ENCODE measurements at places on chromosomes 4 and X.

DNA sequence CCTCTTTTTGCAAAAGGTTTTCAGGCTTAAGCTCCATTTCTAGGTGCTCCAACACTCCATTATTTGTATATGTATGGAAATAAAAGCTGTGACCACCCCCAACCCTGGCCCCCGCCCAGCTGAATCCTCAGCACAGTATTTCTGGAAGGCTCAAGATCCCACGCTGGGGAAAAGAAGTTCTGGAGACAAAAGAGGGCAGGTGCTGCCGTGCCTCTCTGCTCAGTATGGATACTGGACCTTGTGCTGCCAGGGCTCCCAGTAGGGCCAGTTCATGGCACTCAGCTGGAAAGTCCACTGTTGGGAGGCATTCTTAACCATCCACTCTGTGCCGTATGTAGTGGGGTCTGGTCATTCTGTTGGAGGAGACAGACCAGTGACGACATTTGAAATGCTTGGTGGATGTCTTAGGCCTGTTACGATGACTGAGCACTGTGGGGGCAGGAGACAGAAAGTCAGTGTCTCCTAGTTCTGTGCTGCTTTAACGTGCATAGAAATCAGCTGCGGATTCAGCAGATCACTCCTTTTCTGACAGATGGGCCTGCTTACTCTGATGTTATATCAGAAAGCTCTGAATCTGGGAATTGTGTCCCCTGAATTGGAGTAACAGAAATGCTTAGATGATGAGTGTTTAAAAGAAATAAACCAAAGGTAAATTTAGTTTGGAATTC is 48.4 kb upstream of the MSANTD1 start:
- no peak for DNase-seq

DNA sequence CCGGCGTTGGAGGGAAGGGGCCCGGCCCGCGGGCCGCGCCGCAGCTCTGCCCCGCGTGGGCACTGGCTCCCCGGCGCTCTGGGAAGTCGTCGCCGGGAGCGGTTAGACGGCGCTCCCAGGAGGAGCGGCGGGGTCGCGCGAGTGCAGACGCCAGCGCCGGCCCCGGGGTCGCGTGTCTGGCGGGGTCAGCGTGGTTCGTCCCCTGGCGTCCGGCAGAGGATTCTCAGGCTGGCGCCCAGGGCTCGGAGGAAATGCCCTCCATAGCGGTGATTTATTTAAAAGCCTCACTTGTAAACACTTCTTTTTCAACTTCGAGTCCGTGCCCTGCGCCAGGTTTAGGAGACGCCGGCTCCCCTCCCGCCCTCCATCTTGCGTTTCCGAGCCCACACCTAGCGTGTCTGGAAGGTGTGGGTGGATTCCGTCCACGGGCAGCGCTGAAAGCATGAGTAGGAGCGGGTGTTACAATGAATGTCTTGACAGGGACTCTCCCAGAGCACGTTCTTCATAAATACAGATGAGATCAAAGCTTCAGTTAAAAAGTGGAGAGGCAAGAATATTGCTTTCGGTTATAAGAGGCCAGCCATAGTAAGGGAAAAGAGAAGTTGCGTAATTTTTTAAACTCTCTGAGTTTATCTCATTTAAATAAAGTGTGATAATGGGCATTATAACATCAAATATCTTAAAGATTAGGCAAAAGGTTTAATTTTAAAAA is 692 bp downstream of the FAM241A start:
- DNase-seq = peak; percentile 53

DNA sequence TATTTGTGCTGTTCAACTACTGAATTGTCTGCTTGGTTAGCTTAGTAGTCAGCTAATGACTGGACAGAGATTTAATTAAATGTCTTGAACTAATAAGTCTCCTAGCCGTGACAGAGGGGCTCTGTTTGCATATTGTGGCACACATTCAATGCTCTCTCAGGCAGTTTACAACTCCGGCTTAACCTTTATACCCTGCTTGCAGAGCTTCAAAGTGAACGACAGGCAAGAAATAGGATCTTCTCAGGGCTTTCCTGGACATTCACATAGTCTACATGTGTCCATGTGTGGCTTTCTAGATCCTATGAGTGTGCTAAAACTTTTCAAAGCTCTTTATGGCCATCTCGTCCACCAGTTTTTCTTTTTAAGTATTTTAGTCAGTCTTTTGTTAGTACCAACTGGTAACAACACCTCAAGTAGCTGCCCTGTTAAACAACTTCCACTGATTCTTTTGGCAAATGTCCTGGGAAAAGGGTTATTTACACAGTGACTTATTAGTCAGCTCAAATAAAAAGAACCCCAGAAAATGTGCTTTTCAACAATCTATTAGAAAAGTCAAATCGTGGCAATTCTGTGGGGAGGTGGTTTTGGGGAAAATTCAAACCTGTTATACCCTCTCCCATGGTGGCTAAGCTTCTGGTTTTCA is 28.6 kb downstream of the OR13H1 start:
- no peak for DNase-seq

DNA sequence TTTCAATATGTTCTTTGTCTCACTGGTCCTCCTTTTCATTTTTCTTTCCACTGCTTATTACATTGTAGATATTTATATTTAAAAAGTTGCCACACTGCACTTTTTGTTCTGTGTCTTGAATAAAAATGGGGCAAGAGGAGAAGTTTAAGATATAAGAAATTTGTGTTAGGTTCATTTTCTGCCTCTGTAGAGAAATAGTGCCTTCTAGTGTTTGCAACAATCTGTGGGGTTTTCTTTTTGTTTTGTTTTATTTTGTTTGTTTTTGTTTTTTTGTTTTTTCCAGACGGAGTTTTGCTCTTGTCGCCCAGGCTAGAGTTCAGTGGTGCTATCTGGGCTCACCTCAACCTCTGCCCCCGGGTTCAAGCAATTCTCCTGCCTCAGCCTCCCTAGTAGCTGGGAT is 20.1 kb upstream of the SMIM14 start:
- DNase-seq = no peak

DNA sequence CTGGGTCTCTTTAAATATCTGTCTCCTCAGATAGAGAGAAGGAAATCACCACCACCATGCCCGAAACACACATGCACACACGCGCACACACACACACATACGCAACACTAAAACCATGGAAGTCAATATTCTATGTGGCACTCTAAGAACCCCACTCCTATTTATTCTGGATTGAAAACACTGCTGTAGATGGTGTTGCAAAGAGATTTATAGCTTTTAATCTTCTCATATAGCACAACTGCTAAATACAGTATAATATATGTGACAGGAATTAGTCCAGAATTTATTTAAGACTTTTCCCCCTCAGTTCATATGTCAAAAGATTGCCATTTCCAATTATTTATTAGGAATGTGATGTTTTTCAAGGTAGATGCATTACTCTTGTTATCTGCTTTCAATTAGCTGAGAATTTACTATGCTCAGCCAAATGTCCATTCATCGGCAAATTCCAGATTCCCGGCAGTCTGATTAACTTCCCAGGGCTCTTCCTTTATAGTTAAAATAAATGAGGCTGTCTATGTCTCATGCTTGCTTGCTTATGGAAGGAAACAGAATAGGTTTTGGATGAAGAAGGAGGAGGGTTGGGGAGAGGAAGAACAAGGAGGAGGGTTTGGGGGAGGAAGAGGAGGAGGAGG is 115.4 kb upstream of the NDP start:
- no peak for DNase-seq

GRCh38 chrX:25068340-25068739 is 52.6 kb upstream of the ARX start:
- no peak for DNase-seq

DNA sequence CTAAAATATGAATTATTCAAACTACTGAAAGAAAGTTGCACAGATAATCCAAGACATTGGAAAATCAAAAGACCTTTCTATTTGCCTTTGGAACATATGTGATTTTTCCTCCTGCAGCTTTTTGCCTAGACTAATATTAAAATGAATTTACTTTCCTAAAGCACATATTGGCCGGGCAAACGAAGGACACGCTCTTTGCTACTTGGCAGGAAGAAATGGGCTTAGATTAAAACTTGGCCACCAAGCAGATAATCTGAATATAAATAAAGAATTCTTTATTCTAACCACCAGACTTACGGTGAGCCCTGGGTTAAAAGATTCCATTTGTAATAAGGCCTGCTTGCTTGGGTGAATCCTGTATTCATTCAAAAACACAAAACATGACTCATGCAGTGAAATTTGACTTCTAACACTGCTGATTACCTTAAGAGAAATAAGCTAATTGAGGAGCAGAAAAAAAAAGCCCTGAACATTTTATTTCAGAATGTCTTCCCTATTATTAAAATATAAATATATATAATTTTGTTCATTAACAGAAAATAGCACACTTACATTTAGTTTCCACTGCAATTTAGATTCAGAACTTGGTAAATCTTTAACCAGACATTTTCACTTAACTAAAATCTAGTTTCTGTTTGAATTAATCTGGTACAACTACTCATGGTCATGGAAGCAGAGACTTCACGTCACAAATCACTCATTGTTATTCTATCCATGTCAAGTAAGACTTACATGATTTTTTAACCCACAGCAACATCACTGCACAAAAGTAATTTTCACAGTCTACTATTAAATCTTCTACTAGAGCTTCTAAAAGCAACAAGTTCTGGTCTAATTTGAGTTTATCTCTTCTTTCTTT is 116.1 kb upstream of the PLAC1 start:
- no peak for DNase-seq

GRCh38 chrX:139106069-139106468 is 394.6 kb upstream of the FGF13 start:
- DNase-seq = no peak

DNA sequence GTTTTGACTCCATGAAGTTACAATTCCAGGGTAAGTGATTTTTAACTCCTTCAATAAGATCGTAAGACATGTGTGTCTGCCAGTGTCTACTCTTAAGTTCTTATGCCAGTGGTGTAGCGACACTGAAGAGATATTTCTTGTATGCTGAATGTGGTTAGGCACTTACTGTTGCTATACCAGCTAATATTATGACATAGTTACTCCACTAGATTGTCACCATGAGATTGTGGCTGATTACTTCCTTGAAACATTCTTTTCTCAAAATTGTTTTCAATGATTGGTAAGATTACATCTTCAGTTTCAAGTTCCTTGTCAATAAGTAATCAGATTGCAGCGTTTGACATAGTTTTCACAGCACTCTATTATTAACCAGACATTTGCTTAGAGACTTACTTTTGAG is 60.6 kb upstream of the PAGE5 start:
- no peak for DNase-seq

- DNase-seq = no peak
Observed at GRCh38 chr4:89422441-89422990, 114.9 kb upstream of the GPRIN3 start.

DNA sequence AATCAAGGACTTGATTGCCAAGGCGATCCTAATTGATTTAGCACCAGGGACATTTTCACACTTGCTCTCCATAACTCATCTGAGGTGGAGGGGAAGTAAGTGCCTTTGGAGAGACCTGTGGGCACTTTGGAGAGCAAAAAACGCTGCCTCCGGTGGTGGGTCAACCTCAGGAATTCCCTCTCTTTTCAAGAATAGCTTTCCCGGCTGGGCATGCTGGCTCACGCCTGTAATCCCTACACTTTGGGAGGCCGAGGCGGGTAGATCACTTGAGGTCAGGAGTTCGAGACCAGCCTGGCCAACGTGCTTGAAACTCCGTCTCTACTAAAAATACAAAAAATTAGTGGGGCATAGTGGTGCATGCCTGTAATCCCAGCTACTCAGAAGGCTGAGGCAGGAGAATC is 49.2 kb downstream of the PRPS1 start:
- no peak for DNase-seq

GRCh38 chr4:2252530-2253091 is 9.3 kb downstream of the MXD4 start:
- DNase-seq = no peak

DNA sequence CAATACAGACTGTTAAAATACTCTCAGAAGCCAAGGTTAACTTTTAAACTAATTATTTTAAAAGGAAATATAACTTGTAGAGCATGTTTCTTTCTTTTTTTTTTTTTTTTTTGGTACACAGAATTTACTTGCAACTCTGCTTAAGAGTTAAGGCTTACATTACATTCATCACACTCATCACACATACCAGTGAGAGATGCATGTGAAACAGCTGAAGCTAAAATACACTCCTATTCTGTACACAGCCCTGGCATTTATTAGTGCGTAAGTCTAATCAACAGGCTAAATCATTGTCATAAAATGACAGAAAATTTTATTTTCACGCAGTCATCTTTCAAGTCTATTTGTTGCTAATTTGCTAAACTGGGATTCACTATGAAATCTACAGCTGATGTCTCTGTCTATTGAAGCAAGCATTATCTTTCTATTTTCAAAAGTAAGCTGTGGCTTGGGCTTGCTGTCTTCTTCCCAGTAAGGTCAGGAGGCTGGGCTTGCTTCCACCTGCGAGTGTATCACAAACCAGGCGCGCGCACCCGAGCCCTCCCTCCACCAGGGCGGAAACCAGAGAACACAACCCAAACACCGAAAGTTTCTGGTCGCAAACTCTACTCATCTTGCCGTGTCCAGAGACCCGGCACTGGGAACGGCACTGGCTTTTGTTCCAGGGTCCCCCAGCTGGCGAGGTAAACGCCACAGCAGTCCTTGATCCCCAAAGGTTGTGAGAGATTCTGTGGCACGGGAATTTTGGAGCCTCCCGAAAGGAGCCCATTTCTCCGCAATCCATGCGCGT is 3.9 kb downstream of the MAML3 start:
- no peak for DNase-seq

DNA sequence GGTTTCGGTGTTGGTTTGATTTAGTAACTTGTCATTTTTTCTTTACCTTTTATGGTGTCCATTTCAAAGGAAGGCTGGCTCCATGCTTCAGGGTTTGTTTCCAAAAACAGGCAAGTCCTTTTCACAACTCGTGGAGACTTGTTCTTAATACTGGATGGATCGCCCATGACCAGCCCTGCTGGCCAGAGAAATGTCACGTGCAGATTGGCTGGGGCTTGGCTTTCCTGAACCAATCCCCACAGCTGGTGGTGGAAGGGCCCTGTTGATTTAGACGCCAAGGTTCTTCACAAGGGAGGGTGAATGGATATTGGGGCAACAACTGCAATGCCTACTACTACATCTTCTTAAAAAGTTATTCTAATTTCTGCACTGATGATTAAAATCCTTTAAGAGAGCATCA is 92.6 kb downstream of the SHROOM3 start:
- no peak for DNase-seq

DNA sequence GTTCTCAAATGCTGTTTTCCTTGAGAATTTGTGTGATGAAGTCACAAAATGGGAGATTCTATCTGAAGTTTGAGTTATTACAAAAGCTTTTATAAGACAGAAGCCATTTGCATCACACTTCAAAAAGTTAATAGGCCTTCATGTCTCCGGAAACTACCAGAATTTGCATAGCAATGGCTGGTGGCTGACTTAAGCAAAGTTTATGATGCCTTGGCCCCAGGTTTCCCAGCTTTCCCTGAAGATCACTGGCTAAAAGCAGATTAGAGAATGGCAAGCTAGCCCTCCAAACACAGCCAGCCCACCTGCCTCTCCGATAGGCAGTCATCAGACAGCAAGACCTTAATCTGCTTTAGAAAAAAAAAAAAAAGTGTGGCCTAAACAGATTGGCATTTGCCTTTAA is 197.8 kb downstream of the HS3ST1 start:
- DNase-seq = no peak

- DNase-seq = no peak
Observed at GRCh38 chr4:32601848-32602247, 1881.7 kb downstream of the PCDH7 start.
